Stimulated activated CD8-positive, alpha-beta memory T cell treated with anti-CD3 and anti-CD28 coated beads, Interleukin-7, amount 100 ng/mL, for 1 hour (primary cell): ENCODE measurements at places on chromosomes 16 and 17.
A peak's percentile ranks its signal among the peaks of the same experiment; 100 is the strongest.

DNA sequence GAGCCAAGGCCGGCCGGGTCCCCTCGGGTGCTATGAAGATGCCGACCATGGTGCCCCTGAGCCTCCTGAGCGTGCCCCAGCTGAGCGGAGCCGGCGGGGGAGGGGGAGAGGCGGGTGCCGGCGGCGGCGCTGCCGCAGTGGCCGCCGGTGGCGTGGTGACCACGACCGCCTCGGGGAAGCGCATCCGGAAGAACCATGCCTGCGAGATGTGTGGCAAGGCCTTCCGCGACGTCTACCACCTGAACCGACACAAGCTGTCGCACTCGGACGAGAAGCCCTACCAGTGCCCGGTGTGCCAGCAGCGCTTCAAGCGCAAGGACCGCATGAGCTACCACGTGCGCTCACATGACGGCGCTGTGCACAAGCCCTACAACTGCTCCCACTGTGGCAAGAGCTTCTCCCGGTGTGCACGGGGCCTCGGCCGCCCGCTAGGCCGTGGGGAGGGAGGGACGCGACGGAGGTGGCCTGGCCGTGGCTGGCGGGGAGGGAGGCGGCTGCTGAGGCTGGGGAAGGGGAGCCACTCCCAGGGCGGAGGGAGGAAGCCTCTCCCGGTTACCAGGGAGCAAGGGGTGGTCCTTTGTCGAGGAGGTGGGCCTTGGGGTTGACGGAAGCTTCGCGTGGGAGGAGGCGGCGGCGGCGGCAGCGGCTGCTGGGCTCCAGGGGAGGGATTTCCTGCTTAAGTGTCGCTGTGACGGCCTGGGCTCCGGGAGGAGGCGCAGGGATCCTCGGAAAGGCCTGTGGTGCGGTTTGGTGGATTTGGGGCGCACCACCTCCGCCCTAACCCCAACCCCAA lies 1.3 kb downstream of the MAZ start:
- peak; percentile 64 for DNase-seq

DNA sequence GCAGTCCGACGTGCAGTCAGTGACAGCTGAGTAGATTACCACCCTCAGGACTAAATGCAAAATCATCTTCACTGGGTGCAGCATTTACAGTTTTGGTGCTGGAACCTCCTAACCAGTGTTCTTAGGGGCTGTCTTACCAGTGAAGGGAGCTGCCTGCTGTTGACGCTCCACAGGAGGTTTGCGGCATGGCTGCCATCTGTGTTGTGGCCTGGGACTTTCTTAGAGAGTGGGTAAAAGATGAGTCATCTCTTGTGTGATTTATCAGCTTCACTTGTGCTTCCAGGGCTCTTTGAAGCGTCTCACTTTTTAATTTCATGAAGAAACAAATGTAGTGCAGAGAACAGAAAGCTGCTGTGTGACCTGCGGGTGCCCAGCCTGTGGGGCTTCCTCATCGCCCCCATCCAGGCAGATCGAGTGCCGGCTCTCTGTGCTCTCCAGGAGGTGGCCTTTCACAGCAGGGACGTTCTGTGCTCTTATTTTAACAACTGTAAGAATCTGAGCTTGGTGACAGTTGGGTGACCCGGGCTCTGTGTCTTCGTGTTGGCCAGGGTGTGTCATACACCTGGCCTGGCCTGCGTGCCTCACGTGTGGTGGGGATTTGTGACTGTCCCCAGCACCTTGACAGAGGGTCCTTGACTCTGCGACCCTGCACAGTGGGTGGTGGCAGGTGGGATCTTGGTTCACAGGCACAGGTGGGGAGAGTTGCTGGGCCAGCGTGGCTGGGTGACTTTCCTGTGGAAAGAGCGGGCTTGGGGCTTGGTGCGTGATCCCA lies 24.3 kb upstream of the ZNF750 start:
- DNase-seq: peak; percentile 75

DNA sequence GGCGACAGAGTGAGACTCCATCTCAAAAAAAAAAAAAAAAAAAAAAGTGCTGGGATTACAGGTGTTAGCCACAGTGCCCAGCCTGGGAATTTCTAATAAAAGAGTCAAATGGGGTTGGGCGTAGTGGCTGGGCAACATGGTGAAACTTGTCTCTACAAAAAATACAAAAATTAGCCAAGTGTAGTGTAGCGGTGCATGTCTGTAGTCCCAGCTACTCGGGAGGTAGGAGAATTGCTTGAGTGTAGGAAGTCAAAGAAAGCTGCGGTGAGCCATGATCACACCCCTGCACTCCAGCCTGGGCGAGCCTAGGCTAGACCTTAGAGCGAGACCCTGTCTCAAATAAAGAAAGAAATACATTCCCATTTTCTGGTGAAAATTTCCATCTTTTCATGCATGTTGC lies 2.4 kb upstream of the UTS2R start:
- no peak for DNase-seq

GRCh38 chr17:33515974-33516373 lies 222.9 kb upstream of the ASIC2 start:
- DNase-seq: no peak

DNA sequence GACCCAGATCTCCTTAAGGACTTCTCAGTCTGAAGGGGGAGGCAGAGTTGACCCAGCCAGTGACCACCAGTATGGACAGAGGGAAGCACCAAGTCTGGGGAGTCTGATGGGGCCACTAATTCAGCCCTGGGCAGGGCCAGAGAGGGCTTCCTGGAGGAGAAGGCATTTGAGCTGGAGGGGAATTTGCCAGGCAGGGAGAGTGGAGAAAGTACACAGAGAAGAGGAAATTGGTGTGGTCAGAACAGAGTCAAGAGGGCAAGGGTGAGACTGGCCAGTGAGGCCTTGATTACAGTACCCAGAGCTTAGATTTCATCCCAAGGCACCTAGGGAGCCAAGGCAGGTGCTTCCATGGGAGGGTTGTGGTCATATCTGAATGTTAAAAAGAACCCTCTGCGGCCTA lies 36.3 kb downstream of the MYO15A start:
- no peak for DNase-seq

DNA sequence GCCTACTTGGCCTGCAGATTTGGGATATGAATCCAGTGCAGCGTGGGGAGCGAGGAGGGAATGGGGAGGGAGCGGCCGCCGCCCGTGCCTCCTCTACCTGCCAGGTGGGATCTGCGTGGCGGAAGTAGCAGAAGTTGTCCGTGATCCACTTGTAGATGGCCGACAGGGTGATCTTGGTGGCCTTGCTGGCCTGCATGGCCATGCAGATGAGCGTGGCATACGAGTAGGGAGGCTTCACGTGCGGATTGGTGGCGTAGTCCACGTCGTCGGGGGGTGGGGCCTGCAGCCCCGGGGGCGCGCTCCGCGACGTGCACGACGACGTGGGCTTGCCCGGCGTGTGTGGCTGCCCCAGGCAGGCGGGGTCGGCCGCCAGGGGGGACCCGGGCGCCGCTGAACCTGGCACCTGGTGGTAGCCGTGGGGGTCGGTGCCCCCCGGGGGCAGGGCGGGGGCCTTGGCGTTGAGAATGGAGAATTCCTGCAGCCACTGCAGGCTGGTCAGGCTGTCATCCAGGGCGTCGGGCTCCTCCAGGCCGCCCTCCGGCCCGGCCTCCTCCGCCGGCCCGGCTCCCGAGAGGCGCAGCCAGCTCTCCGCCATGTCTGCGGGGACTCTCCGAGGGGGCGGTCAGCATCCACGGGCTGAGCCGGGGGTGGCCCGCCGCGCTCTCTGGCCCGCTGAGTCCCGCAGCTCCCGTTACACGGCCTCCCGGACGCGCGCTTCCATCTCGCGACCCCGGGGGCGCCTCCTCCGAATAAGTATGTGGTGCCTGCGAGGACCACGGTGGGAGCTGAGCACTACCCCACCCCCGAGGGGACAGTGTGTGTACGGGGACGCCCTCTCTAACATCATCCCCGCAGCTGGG lies 1.0 kb downstream of the FOXJ1 start:
- peak; percentile 36 for DNase-seq

GRCh38 chr17:64783031-64783461 lies 120.9 kb upstream of the SMURF2 start:
- no peak for DNase-seq

DNA sequence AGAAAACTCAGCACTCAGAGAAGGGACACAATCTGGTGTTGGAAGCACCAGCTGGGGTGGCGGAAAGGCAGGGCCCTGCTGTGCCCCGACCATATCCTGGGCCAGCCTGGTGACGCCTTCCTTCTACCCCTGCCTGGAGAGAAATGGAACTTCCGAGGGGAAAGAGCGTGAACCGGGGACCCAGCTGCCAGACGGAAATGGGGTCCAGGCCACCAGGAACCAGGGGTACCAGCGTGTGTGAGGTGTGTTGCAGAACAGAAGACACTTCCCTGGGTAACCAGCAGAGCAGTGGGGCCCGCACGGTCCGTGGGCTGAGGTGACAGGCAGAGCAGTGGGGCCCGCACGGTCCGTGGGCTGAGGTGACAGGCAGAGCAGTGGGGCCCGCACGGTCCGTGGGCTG lies 6.8 kb downstream of the RAB40B start:
- no peak for DNase-seq

DNA sequence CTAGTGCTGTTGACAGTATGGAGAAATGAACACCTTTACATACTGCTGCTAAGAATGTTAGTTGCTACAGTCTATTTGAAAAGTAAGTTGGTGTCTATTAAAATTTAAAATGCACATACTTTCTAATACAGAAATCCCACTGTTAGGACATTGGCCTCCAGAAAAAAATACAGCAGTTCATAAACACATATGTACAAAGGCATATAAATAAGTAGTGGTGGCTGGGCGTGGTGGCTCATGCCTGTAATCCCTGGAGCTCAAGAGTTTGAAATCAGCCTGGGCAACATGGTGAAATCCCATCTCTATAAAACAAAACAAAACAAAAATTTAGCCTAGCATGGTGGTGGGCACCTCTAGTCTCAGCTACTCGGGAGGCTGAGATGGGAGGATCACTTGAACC lies 13.1 kb downstream of the DCAF7 start:
- DNase-seq: no peak
